ENCODE measurements at places on chromosomes 3 and 15. TPM values are rescaled to one million over a fixed set of nuclear protein-coding genes. Genes with fewer than 3 reads are reported as not detected.

GRCh38 chr3:195548006-195548405, 4.9 kb upstream of the PPP1R2 start:
- no peak for DNase-seq

DNA sequence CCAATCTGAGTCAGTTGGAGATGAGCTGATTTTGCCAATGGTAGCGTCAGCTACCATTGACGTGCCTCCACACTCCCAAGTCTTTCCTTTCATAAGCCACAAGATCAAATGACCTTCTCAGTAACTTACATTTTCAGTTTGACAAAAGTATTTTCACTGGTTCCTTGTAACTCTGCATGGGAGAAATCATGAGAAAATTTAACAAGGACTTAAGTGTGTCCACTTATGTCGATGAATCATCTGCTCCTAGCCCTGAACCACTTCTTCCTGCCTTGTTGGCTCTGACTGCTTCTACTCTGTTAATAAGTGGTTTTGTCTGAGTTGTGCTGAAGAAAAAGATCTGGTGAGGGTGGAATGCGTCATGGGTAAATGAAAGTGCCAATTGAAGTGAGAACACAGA, 101.2 kb downstream of the NFKBIZ start:
- peak; percentile 74 for DNase-seq

DNA sequence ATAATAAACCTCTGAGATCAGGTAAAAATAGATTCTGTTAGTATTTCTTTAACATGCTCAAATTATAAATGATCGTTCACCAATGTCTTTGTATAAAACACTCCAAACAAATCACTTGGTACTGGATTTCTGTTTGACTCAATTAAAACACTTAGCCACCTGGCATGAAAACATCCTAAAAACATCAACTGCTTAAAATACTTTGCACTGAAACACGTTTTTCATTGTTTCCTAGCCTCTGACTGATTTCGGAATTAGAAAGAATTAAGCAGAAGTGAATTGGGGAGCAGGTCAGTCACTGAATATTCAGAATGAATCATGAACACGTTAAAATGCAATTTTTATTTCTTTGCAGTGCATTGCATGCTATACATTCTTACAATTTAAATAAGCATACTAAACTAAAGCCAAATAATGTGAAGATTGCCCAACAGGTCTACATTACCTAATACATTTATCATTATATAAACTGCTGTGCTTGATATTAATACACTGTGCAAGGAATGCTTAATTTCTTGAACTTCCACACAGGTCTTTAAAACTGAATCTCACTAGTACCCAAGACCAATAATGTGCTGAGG, 1.6 kb downstream of the THRB start:
- no peak for DNase-seq

- no peak for DNase-seq
Measured at GRCh38 chr3:168073842-168074605, 21.7 kb downstream of the GOLIM4 start.

DNA sequence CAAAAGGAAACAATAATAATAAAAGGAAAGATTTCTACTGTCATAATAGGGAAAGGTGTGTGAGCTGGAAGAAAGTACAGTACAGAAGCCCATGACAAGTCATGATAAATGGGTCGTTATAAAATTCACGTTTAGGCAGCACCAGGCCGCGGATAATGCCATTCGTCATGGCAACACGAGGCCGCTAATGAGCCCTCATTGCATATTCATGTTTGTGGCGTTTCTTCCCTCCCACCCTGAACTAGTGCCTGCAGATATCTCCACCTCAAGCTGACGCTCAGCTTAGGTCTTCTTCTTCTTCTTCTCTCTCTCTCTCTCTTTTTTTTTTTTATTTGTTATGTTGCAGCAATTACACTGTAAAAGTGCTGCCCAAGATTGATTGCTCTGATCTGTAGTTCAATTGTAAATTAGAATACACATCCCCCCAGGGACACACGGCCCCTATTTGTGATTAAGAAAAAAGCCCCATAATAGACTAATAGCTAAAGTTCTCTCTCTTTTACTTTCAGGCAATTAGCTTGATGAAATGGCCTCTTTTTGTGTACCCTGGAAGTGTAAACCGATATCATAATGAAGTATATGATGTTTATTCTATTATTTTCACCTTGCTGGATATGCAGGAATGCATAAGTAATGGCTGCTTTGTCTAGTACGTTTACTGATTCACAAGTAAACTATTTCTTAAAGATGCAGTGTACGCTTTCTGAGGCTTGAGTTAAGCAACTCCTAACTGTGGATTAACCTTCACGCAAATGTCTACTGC, 61.9 kb upstream of the NR2F2 start:
- peak; percentile 40 for DNase-seq

The TGM4 gene
- total RNA-seq: not detected

The IFRD2 gene
- total RNA-seq: 45.3 TPM

Data from fibroblast of the aortic adventitia (primary cell).